ENCODE measurements at places on chromosomes 5 and 9.

GRCh38 chr5:67244345-67244793 is 47.8 kb upstream of the CD180 start:
- DNase-seq = no peak

- DNase-seq = peak; percentile 62
These were observed 460 bp downstream of the DMRTA1 start for GRCh38 chr9:22446950-22447617.

GRCh38 chr5:33816791-33817190 is 75.0 kb downstream of the ADAMTS12 start:
- no peak for DNase-seq

GRCh38 chr5:140806834-140807775 is at the start of gene PCDHA4:
PCDHA4 (plus strand) TSS chr5:140807068.
- no peak for DNase-seq

DNA sequence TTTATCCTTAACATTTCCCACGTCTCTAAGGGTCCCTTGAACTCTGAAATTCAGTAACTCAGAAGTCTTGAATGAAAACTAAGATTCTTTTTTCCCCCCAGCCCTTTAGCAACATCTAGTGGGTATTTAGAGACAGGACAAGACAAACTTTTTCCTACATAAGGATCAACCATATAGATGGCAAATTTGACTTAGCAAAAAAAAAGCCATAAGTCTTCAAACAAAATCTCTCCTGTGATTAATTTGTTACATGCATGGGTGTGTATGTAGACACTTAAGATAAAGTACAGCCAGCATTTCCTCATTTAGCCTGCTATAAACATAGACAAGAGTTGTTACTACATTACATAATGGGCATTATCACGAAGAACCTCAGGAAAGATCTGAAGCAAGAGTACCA is 29.1 kb upstream of the ANKRD31 start:
- no peak for DNase-seq

- no peak for DNase-seq
These were observed 35.3 kb downstream of the EQTN start for GRCh38 chr9:27261517-27262211.

DNA sequence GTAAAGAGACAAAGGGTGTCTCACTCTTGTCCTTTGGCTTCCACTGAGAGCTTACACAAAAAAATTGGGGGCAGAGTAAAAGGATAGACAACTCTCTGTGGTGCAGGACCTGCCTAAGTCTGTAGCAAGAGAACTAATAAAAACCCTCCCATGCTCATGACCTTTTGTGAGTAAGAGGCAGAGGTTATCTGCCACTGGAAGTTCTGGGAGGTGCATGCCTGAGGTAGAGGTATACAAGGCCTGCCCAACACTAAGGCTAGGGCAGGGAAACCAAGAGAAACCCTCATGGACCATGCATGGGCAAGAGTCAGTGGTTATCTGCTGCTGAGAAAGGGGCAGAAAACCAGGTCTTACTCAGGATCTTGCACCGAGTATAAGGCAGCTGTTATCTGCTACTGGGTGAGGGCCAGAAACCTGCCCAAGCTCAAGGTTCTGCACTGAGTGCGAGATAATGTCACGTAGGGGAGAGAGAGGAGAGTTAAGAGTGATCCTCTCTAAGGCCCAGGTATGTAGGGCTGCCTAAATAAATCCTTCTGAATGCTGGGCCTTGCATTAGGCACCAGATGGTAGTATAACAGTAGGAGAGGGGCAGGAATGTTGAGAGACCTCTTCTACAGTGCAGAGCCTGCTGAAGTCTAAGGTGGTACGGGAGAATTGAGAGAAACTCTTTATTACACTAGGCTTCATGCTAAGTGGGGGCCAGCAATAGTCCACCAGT is 143.4 kb downstream of the MACROH2A1 start:
- DNase-seq = no peak

DNA sequence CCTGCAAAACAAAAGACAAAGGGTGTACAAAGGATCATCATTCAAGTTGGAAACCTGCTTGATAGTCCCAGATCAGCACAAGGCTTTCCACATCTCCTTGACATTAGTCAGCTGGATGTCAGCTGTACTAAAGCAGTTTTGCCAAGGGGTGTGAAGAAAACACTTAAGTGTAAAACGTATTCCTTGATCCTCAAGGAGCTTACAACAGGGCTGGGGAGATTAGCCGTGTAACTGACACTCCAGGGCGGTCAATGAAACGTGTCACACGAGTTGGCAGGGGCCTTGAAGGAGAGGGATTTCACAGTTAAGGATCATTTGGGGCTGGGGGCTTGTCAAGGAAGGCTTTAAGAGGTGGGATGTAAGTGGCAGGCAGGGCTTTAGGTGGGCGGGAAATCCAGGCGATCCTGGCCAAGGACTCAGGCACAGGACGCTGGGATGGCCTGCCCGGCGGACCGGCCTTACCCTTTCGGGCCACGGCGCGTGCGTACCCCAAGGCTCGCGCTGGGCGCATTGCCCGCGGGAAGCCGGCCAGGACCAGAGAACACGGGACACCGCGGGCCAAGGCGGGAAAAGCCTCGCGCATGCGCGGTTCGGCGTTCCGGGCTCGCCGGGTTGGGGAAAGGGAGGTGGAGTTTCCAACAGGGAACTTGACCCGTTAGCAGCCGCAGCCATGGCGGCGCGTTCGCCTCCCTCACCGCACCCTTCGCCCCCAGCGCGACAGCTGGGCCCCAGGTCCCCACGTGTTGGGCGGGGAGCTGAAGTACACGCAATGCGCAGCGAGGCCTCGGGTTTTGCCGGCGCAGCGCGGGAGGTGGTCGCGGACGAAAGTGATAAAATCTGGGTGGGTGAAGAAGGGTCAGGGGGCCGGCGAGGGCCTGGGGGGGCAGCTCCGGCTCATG is at the start of gene CNTLN:
CNTLN (plus strand) TSS at position 645 of the 899 bp plus-strand sequence; CDS start at position 671, 26 bp downstream.
- peak; percentile 87 for DNase-seq

DNA sequence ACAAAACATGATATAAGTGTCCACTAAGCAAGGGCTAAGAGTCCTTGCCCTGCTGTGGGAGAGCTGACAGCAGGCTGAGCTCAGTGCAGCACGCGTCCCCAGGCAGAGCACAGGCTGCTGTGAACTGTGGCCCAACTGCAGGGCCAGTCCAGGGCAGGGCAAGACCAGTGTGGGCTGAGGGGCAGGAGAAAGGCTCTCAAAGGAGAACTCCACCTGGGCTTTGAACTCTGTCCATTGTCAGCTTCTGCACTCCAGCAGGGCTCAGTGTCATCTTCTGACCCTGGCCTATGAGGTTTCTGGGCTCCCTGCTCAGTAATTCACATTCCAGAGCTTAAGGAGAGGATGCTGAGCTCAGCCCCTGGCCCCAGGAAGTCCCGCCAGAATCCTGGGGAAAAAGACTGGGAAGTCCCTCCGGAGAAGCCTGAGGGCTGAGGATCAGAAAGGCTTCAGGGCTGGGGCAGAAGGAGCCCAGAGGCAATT is 37.4 kb downstream of the LHFPL2 start:
- no peak for DNase-seq

GRCh38 chr5:16364910-16365309 is 100.7 kb downstream of the ZNF622 start:
- no peak for DNase-seq

DNA sequence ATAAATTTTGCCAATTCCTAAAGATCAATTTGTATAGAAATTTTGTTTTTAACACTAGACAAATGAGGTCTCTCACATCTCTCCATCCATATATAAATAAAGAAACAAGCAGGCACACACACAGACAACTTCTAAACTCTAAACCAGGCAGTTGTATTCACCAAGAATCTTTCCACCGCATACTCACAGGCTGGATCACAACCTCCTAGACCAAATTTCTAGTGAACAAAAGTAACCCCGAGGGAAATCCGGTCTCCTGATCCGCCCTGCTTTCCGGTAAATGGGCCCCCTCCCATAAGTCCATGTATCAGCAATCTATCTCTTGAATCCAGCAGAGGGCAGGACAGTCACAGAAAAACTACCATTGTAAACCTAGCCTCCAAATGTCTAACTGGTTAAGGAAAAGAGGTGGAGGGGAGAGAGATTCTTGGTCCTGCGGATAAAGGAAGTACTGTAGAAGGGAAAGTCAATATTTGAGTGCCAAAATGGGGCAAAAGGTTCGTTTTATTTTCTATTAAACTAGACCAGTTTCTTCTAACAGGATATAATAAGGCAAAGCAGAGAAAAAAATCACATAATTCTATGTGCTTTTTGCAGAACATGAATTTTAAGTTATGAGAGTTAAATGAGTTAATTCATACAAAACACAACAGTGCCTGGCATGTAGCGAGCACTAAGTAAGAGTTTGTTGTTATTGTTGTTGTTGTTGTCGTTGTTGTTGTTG is 4.8 kb upstream of the SMU1 start:
- DNase-seq = no peak

Measured in hypothalamus (tissue), 51 donors.